ENCODE measurements at places on chromosomes 3 and 15.

- DNase-seq = no peak
Observed at GRCh38 chr3:38152609-38153008, 12.7 kb upstream of the OXSR1 start.

DNA sequence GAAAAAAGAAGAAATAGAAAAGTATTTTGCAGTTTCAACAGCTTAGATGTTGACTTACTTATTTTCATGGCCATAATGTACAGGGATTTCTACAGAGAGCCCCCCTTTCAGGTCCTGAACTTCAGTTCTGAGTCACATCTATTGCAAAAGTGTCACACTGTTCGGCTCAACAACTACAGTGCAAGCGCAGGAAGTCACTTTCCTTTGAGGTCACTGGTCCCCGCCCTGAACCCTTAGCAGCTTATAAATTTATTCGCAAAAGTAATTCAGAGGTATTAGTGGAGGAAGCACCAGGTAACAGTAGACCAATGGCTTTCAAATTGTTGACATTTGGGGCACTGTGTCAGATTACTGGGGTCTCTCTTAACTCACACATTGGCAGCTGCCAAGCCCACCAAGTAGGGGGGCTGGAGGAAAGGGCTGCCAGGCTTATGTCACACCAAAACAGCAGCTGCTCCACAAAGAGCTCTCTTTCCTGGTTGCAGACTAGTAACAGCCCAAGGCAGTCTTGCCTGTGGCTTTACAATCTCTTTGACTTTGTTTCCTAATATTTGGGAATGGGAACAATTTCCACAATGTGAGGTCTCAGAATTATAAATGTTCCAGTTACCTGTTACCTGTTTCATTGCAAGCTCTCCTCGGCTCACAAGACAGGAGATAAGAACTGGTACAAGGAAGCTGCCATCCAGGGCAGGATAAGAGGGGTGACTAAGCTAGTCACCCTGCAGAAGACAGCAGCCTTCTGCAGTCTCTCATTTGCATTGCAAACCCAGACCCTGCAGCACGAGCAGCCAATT is 130.2 kb upstream of the STRIT1 start:
- no peak for DNase-seq

GRCh38 chr3:185594073-185594472 is 8.0 kb downstream of the SENP2 start:
- DNase-seq = no peak

DNA sequence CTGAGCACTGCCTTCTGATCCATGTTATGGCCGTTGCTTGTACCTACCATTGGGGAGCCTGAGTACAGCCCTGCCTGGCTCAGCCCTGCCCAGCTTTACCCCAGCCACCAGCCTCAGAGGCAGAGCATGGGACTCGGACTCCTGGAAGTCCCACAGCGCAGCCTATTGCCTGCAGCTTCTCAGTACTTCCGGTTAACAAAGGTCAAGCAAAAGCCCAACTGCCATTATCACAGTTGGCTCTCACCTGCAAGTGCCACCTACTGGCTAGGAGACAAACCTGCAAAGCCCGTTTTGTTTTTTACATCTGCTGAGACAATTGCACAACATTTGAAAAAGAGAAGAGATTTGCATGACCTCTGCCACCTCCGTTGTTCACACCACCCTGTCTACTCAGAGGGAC is 1081.7 kb downstream of the NAALADL2 start:
- DNase-seq = no peak

DNA sequence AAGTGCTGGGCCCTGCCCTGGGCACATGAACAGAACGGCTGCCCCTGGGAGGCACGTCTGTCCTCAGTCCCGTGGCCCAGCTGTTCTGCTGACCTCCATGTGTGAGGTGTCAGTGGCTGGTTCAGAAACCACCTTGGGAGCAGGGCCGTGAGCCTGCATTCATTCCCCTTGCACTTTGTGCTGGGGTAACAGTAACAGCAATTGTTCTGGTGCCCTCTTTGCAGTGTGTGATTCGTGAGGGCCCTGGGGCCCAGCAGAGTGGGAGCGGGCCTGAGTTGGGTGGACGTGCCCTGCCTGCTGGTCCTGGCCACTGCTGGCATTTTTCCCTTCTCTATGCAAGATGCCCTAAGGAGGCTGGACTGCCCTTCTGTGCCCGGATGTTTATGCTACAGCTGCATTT is 50.4 kb upstream of the MYZAP start:
- no peak for DNase-seq

DNA sequence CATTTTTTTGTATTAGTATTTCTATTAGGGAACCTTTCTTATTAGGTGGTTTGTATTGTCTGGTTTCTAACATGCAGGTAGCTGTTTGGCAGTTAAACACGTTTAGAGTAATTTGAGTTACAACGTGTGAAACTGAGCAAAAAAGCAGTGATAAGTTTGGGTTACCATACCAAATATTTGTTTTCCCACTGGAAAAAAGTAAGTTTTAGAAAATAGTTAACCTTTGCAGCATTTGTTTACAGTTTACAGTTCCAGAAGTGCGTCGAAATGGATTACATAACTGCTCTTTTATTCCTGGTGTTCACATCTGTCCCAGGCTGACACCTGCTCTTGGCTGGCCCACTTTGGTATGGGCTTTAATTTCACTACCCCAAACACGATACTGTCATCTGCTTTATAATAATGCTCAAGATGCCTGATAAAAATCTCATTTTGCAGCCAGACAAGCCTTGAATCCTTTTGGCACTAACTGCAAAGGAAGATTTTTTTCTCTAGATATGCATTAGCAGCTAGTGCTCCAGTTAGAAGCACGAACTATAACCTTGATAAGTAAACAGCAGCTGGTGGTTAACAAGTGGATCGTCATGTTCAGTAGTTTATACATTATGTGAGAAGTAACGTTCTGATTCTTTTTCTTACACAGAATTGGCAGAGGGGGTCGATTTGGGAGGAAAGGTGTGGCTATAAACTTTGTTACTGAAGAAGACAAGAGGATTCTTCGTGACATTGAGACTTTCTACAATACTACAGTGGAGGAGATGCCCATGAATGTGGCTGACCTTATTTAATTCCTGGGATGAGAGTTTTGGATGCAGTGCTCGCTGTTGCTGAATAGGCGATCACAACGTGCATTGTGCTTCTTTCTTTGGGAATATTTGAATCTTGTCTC is 5.3 kb downstream of the EIF4A2 start:
- no peak for DNase-seq

DNA sequence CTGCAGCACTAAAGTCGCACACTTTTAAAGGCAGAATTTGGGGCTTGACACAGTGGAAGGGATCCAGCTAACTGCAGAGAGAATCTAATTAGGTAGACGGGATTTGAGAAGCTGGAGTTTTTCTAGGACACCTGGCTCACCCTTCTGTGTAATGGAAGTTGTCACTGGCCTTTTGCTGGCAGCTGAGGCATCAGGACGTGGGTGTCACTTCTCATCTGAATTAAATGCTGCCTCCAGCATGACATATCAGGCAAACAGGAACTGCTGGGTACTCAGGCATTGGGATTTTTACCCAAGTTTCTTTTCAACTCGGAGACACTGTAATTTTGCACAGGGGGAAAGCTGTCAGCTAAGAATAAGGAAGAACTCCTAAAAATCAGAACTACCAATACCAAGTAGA is 861.9 kb upstream of the ARPP21 start:
- DNase-seq = no peak

- no peak for DNase-seq
Observed at GRCh38 chr15:22918056-22918455, 62.1 kb downstream of the CYFIP1 start.

DNA sequence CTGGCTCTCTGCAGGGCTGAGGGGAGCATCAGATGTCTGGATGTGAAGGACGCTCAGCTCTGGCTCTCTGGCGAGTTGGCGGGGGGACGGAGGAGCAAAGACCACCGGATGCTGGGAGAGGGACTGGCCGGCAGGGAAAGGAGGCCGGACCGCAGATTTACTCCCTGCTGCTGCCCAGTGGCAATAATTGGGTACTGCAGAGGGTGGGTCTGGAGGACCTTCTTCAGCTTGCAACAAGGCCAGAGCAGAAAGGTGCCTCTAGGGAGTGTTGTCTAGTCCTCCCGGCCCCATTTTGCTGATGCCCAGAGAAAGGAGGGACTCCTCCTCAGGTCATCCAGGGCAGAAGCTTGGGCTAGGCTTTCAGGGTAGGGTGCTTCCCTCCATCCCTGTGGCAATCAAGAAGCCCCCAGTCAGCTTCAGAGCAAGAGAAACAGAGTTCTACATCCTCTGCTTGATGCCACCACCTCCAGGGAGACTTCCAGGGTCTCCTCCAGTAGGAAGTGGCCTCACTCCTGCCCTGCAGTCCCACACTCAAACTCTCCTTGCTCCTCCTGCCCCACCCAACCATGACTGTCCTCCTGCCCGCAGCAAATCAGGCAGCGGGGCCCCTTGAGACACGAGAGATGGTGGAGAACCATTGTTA is 20.3 kb upstream of the CSPG4 start:
- no peak for DNase-seq

DNA sequence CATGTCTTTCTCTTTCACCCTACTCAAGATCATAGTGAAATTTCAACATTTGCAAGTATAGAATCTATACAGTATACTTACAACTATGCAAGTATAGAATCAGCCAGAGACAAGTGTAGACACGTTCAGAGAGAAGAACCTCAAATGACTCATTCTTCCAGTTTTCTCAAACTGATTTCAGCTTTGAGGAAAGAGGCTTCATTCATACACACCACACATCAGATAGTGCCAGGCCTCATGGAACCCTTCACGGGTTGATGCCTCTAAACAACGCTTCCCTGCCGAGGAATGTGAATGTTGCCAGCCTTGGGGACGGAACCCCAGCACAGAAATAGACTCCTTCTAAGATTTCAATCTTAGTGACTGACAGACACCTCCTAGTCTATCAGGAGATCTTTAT is 135.7 kb downstream of the FOXP1 start:
- DNase-seq = no peak

- no peak for DNase-seq
Observed at GRCh38 chr3:157738441-157738840, 235.2 kb upstream of the VEPH1 start.

- DNase-seq = no peak
Observed at GRCh38 chr3:134526319-134526718, 40.5 kb downstream of the CEP63 start.

DNA sequence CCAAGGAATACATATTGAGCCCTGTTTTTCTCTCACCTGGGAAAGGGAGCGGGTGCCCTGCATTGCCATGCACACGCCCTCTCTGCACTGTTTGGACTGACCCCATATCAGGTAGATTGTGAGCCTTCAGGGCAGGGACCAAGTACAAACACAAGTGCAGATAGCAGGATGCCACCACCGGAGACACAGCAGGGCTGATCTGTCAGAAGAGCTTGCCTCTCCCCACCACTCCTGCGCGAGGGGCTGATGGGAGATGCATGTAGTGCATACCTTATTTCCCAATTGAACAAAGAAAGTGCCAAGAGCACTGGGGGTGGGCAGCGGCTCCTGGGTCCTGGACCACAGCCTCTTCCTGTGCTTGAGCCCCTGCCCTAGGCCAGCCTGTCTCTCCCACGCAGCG is 9.0 kb upstream of the SLCO2A1 start:
- DNase-seq = no peak

DNA sequence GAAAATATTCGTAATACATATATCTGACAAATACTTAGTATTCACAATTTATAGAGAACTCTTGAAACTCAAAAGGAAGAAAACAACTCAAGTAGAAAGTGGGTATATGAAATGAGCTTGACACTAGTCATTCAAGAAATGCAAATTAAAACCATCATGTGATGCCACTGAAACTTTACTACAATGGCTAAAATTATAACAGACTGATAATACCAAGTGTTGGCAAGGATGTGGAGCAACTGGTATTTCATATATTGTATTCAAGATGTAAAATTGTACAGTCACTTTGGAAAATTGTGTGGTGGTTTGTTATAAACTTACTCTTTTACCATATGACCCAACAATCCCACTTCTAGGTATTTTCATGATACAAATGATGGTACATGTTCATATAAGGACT is 68.7 kb upstream of the AGTR1 start:
- no peak for DNase-seq

- DNase-seq = no peak
Observed at GRCh38 chr3:14147617-14148016, 22.8 kb downstream of the TMEM43 start.

DNA sequence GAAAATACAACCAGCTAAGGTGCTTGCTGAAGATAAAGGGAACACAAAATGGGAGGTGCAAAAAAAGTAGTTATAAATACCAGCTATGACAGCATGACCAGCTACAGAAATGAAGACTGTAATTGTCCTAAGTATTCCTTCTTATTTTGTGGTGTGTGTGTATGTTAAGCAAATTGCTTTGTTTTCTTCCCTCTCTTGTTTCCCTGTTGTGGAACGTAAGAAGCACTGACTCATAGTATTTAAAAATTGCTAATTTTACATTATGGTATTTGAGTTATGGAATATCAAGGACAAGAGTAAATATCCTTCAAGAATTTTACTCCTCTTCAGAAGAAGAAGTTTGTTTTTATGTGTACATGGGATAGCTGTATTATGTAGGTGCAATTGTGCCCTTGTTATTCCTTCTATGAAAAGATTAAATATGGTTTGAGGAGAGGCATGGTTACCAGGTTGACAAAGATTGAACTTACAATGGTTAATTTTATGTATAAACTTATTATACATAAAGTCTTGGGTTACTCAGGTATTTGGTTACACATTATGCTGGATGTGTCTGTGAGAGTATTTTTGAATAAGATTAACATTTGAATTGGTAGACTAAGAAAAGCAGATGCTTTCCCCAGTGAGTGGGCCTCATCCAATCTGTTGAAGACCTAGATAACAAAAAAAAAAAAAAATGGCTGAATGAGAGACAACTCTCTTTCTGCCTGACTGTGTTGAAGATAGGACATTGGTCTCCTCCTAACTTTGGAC is 1132.1 kb upstream of the ALCAM start:
- DNase-seq = no peak

- peak; percentile 38 for DNase-seq
Observed at GRCh38 chr3:127483902-127484591, 106.5 kb downstream of the TPRA1 start.
